ENCODE measurements at places on chromosomes 4 and X. TPM values are rescaled to one million over a fixed set of nuclear protein-coding genes. Genes with fewer than 3 reads are reported as not detected.

PLP1 gene
- 0.46 TPM for total RNA-seq

SCFD2 gene
- 49.5 TPM for total RNA-seq

NMU gene
- total RNA-seq = not detected

GAGE12H gene
- total RNA-seq = not detected

MCF2 gene
- total RNA-seq = 0.07 TPM

DDIT4L gene
- total RNA-seq = 5.0 TPM
